Chondrocyte (in vitro differentiated cells): ENCODE measurements at places on chromosomes 6 and 20. TPM values are rescaled to one million over a fixed set of nuclear protein-coding genes. Genes with fewer than 3 reads are reported as not detected.

Gene CLDN20
- total RNA-seq, result not detected in 3 replicates

Gene MEP1A
- total RNA-seq, result not detected in 3 replicates

Gene TAF11
- 30.5 to 42.1 TPM (median 31.7 TPM) in 3 replicates for total RNA-seq

Gene SLX4IP
- total RNA-seq, result 5.1 to 6.5 TPM (median 5.4 TPM) in 3 replicates

Gene RUNX2
- total RNA-seq, result 12.2 to 20.4 TPM (median 14.0 TPM) in 3 replicates

Gene STMN3
- total RNA-seq, result 7.8 to 15.0 TPM (median 7.8 TPM) in 3 replicates

Gene DEFB114
- not detected in 3 replicates for total RNA-seq
